Stimulated activated CD8-positive, alpha-beta memory T cell treated with anti-CD3 and anti-CD28 coated beads, Interleukin-2, amount 100 ng/mL, for 1 hour (primary cell): ENCODE measurements at places on chromosomes 1 and 21.

DNA sequence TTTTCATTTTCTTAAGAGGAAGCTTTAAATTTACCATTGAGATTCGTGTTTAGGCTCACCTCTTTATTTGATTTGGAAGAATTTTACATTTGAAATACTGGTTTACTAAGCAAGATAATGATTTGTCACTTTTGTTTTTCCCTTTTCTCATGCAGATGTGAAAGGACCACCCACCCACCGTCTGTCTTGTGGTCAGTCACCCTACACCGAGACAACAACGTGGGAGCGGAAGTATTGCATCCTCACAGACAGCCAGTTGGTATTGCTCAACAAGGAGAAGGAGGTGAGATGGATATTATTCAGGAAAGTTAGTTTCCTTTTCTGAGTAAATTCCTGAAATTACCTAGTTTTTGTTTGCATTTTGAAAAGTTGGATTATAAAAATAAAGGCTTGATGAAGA, 189.5 kb downstream of the RASAL2 start:
- no peak for DNase-seq

DNA sequence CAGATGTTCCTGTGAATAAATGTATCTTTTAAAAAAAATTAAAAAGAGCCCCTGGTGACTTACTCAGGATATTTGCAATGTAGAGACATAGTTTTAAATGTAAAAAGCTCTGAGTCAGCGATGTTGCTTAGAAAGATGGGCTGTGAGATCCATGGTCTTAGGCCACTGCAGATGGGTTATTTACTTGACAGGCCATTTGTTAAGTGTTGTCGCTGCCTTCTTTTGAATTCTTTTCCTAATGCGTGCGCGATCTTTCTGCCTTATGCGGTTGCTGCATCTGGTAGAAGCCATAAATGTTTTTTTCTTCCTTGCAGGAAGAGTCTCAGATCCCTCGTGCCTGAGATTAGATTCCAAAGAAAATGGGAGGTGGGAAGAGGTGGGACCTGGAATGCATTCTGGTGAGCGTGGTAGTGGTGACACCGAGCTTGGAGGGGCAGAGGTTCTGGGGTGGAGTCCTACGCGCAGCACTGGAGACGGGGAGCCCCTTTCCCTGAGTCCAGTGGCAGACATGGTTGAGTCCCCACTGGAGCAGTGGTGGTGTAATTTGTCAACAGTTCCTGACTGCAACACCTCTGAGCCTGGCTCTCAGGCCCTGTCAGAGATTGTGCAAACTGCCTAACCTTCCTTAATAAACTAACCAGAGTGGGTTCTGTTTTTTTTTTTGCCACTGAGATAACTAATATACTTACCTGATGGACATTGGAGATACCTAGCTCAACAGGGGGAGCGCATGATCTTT, 197.2 kb downstream of the HHAT start:
- no peak for DNase-seq

DNA sequence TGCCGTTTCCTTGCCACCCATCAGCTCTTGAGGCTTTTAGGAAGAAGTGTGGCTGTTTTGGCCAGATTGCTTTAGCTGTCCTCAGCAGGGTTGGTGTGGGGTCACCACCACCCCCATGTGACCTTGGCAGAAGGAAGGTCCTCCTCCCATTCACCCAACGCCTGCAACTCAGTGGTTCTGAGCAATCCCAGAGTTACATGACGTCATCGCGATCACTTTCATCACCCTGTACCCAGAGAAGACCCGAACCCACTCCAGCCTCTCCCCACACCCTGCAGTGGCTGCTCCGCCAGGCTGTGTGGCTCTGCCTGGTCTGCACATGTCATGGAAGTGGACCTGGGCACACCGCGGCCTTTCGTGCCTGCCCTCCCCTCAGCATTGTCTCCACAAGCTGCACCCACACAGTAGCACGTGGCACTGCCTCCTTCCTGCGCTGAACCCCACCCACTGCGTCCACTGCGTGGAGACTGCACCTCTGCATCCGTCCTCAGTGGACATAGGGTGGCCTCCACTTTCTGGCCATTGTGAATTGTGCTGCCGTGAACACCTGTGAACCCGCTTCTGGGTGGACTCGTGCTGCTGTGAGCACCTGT, 16.5 kb downstream of the FAAP20 start:
- DNase-seq: no peak

- no peak for DNase-seq
Measured at GRCh38 chr1:201450721-201451291, 18.2 kb downstream of the PHLDA3 start.

- DNase-seq: no peak
Measured at GRCh38 chr21:35298757-35299156, 249.7 kb upstream of the RUNX1 start.

- DNase-seq: no peak
Measured at GRCh38 chr1:209603877-209604276, 20.4 kb downstream of the CAMK1G start.

DNA sequence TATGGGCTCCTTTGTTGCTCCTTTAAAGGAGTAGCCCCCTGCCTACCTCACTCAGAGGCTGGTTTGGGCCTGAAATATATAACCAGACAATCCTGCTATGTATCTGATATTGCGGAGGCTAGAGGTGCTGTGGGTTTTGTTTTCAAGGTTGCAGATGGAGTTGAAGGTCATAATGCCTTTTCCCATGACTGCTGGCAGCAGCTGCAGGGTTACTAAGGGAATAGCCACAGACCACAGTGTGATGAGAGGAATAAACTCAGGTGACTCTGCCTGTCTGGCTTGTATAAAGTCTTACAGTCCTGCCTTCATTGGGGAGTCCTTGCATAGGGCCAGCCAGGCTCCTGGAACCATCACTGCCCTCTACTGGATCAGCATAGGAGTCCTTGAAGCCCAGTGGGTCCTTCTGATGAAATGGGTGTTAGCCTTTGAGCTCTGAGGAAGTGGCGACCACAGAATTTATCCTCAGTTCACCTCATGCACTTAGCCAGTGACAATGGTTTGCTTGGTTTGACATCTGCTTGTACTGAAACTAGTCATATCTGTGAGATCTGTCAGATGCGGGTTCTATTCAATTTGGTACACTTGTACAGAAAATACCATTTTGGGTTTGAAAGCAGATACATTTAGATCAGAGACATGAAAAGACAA, 174.4 kb upstream of the HMCN1 start:
- no peak for DNase-seq

DNA sequence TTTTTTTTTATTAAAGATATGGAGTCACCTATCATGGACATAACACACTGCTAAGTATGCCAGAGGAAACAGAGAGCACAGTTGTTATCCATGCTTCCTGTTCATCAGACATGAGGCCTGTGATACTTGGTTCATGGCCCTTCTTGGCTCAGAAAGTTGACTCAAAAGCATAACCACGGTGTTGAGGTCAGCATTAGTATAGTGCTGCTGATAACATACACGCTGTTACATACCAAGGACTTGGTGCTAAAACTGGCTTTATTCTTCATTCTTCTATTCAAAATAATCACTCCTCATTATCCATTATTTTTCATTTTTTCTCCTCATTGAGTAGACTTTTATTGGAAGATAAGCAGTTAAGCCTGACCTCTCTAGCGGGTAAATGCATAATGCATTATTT, 464.1 kb downstream of the ADGRL2 start:
- no peak for DNase-seq

DNA sequence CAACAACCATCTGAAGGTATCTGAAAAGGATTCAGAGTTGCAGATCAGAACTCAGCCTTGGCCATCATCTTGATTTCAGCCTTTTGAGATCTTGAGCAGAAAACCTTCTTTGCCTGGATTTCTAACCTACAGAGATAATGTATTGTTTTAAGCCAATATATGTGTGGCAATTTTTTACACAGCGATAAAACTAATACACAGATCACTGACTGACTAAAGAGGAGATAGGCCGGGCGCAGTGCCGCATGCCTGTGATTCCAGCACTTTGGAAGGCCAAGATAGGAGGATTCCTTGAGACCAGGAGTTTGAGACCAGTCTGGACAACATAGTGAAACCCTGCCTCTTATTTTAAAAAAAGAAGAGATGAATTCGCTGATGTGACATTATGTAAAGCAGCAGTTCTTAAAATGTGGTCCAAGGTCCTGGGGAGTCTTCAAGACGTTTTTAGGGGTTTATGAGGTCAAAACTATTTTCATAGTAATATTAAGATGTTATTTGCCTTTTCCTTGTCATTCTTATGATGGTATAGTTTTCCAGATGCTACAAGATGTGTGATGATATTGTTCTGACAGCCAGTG, 50.1 kb upstream of the CNN3 start:
- DNase-seq: no peak

GRCh38 chr1:153293480-153293775, 19.3 kb downstream of the PGLYRP3 start:
- DNase-seq: no peak

DNA sequence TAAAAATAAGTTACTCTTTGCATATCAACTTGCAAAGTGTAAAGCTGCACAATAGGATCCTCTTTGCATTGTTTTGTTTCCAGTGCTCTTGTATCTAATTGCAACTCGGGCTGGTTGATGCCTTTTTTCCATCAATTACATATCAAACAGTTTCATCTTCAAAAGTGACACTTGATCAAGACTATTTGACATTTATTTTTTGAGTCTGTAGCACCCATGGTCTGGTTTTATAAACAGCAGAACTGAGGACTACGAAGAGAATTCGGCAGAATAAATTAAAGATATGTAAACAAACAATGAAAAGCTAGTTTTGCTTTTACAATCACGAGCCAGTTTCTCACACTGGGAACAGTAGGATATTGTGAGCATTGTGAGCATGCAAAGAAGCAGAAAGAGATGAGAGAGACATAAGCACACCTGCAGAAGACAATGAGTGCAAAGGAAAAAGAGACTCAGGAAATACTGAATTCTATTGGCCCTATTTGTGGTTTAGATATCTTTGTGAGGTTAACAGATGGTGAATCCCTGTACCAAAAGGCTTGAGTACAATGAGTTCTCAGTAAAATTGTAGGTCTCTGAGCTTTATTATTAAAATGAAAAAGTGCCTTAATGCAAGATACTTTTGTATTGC, 45.4 kb downstream of the RPL5 start:
- DNase-seq: no peak

- DNase-seq: no peak
Measured at GRCh38 chr21:22399681-22400514, 1401.7 kb downstream of the NCAM2 start.

DNA sequence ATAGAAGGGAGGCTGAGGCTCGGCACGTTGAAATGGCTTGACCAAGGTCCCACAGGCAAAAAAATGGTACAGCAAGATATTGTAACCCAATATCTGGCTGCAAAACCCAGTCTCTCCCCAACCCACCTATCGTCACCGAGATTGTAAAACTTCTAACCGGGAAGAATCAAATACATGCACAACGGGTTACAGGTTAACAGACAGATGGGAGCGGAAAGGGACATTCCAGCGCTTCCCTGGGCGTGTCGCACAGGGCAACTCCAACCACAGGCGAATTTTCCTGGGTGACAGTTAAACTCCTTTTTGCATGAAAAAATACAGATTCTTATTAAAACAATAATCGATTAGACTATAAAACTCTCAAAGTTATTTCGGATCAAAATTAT, 31.8 kb upstream of the JUN start:
- no peak for DNase-seq

- DNase-seq: no peak
Measured at GRCh38 chr1:44068442-44068921, 37.2 kb upstream of the SLC6A9 start.

DNA sequence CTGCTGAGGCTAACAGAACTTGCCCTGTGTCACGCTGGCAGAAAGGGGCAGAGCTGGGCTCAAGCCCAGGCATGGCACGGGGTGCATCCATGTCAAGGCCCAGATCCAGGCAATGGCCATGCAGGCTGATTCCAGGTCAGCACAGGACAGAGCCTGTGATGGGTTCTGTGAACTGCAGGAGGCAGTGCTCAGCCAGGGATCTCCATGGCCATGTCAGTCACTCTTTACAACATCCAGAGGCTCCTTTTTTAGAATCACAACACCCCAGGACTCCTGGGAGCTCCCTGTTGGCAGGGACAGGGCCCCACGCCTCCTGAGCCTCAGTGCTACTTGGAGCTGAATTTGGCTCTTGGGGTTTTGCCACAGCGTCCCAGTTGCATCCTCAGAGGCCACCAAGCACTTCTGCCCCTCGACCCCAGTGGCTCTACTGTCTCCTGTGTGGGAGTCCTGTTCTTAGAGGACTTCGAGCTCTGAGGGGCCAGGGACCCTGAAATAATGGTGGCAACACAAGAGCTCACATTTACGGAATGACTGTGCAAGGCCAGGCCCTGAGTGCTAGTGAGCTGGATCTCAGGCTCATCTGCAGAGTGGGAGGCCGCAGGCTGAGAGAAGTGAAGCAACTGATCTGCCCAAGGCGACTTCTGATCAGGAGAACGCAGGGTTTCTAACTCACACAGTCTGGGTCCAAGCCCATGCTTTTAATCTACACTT, 211.5 kb downstream of the TRABD2B start:
- DNase-seq: no peak

GRCh38 chr1:223413216-223413615, 20.0 kb downstream of the CCDC185 start:
- no peak for DNase-seq

DNA sequence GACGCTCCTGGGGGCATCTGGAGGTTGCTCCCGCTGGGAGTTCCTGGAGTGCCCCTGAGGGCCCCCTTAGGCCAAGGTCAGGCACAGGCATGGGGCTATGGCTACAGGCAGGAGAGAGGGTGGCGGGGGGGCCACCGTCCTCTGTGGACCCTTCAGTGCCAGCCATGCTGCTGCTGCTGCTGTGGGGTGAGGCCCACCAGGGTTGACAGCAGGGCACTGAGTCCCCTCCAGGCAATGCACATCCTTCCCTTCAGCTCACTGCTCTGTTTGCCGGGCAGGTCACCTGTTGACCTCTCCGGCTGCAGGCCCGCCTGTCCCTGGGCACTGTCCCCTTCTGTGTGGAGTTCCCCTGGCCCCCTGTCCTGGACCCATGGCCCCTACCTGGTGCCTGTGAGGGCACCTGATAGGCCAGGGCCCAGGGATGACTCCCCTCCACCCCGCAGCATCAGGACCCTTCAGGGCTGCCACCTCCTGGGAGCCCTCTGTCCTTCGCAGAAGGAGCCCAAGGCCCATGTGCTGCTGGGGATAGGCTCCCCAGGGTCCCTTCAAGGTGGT, 34.1 kb upstream of the ADARB1 start:
- no peak for DNase-seq

DNA sequence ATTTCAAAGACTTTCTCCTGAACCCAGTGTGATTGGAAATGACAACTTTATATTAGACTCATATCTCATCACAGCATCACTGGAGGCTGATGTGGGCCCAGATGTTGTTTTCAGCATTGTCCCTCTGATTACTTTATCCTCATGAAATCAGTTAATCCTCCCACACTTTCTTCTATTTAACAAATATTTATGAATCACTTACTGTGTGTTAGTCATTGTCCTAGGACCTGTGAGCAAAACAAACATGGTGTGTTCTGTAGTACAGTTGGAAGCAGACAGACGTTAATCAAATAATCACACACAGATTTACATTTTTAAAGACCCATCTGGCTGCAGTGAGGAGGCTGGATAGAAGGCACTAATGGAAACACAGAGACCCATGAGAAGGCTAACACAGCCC, 383.7 kb downstream of the PRDM2 start:
- DNase-seq: no peak

DNA sequence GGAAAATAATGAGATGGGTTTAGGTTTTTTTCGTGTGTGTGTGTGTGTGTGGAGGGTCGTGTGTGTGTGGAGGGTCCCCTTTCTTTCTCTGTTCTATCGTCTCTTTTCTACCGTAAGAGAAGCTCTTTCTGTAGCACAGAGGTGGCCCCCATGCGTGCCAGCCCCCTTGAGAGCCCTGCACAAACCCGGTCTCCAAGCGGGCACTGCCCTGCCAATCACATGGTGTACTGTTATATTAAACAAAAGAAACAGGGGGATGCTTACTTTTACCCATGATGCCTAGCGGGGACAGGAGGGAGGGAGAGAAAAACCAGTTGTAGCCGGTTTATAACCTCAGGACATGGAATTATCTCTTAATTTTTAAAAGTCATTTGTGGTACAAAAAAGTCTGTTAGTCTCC, 41.0 kb downstream of the GATAD2B start:
- no peak for DNase-seq
